ENCODE measurements at places on chromosomes 7 and 10.

DNA sequence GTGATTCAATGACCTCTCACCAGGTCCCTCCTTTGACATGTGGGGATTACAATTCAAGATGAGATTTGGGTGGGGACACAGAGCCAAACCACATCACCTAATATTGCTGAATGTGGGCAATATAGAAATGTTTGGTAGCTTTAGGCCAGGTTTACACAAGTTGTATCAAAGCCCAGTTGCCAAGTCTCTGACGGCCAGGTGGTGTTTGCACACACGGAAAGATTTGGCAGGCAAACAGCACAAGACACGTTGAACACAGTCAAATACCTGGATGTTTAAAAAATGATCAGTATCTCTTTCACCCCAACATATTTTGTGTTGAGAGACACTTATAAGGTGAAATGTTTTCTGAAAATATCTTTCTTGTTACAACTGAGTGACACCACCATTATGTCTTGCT is 294.4 kb upstream of the MKI67 start:
- DNase-seq: no peak

DNA sequence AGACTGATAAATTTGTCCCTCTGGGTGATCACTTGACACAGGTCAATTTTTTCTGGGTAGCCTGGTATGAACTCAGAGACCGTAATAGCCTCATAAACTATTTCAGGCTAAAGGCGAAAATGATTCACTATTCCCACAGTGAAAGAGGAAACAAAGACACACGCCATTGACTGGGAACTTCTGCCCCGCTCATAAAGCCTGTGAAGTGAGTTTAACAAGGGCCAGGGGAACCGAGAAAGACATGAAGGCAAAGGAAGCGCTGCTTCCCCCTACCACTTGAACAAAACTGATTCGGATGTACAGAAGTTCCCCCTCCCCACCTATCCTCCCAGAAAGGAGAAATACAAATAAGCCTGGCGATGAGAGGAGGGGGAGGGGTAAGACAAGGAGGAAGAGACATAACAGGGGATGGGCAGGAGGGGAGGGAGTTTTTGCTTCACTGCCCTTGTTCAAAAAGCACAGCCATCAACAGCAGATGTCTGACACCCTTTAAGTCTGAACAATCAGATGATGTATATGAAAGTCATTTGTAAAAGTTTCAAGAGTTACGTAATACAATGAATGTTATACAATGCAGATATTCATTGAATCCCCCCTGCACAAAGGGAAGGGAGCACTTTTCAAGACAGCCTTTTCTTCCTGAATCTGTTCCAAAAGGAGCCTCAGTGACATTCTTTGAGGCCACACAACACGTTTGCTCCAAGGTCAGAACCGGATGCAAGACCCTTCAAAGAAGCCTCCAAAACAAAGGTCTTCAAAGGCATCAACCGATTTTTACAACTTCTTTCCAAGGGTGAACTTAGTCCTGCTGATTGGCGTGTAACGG is 734 bp downstream of the ABCB4 start:
- DNase-seq: no peak

- DNase-seq: no peak
Observed at GRCh38 chr10:131244836-131245235, 66.7 kb downstream of the TCERG1L start.

- no peak for DNase-seq
Observed at GRCh38 chr10:97830064-97830463, 19.6 kb upstream of the GOLGA7B start.

DNA sequence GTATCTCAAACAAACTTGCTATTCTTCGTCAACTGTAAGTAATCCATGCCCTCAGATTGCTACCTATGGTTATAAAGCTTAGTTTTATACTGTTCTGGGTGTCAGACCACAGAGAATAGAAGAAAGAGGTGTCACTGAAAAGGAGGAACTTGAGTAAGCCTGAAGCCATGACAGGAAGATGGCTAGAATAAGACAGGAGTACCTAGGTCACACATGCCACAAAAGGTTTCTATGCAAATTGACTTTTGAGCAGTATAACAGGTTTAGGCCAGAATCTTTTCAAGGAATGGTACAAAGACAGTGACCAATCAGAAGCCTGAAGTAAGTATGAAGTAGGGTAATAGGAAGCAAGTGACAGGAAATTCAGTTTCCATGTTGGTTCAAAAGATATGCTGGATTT is 23.5 kb downstream of the FBXW4 start:
- DNase-seq: no peak

- DNase-seq: no peak
Observed at GRCh38 chr7:41238851-41239331, 464.0 kb downstream of the INHBA start.

DNA sequence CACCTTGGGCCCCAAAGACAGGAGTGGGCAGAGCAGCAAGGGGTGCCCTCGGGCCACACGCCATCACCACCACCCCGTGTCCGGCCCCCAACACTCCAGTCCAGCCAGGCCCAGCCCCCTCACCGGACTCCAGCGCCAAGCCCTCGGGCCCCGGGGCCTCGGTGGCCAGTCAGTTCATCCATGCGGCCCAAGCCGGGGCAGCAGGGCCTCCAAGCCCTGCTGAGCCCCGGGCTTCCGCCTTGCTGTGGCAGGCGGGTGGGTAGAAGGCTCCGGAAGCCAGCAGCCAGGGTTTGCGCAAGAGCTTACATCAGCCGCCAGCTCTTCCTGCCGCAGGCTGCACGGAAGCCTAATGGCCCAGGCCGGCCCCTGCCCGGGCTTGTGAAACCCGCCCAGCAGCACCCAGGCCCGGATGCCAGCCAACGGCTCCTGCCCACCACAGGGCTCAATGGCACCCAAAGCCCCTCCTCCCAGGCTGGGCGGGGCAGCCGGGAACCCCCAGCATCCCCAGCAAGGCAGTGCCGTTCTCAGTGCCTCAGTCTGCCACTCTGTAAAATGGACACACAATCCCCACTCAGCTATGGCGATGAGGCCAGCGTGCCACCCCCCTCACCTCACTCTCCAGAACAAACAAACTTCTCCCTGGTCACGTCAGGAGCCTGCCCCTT is 26.5 kb downstream of the TNRC18 start:
- DNase-seq: peak; percentile 94

- no peak for DNase-seq
Observed at GRCh38 chr10:62077330-62078015, 176.0 kb downstream of the ARID5B start.

GRCh38 chr10:29563420-29564035 is 71.2 kb downstream of the SVIL start:
- DNase-seq: no peak

DNA sequence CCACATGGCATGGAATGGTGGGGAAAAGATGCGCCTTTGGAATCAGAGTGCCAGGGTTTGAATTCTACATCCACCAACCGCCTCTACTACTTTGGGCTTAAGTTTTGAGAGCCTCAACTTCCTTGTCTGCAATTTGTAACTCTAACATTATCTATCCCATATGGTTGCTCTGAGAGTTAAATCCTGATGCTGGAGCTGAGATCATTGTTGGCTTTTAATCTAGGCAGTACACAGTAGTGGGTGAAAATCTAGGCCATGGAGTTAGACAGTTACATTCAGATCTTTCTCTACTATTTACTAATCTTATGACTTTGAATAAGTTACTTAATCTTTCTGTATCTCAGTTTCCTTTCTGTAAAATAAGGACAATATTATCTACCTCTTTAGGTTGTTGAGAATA is 149.7 kb upstream of the AOAH start:
- no peak for DNase-seq
